Astrocyte of the hippocampus (primary cell): ENCODE measurements at places on chromosomes 1 and 21.

DNA sequence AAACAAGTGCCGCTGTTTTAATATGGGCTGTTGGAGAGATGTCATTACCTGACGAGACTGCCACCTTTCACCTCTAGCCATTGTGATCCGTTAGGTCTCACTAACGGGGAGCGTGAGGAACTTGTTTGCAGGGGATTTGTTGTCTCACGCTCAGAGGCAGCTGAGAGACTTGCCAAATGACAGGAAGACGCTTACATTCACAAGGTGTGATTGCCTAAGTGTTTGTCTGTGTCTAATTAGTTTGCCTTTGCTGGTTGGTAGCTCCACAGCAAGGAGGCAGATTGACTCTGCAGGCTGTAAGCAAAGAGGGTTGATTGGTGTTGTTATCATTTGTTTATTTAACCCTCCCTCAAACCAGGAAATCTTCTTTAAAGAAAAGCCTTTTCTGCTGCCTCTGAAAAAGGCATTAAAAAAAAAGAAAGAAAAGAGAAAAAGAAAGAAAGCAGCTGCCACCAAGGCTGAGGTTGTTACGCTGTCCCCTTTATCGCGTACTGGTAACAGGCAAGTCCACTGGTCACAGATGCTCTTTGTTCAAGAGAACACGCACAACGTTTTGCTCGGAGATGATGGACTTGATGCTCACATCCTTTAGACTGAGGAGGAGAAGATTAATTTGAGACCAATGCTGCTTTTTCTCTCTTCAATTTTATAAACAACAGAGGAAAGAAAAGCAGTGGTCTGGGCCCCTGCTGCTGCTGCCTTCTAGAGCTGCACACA, 203.9 kb downstream of the ZNF326 start:
- DNase-seq, result no peak

DNA sequence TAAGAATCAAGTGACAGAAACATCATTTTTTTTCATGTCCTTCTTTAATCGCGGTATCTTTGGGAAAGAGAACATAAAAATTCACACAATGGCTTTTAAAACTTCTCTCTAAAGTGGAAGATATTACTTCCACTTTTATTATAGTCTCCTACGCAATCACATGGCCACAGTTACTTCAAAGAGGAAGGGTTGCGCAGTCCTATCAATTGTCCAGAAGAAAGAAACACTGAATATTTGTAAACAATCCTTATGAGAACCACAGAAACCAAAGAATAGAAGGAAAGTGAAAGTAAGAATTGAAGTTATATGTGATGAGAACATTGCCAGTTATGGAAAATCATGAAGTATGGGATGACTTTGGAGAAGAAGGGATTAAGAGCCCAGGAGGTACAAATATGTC, 32.6 kb downstream of the CFH start:
- DNase-seq, result no peak

GRCh38 chr1:12019858-12020509, 686 bp downstream of the MIIP start:
- DNase-seq, result peak; percentile 23

GRCh38 chr1:8182034-8182761, 135.7 kb upstream of the SLC45A1 start:
- DNase-seq, result peak; percentile 86

- peak; percentile 59 for DNase-seq
These were observed 25.1 kb upstream of the B3GALT2 start for GRCh38 chr1:193211539-193211938.

DNA sequence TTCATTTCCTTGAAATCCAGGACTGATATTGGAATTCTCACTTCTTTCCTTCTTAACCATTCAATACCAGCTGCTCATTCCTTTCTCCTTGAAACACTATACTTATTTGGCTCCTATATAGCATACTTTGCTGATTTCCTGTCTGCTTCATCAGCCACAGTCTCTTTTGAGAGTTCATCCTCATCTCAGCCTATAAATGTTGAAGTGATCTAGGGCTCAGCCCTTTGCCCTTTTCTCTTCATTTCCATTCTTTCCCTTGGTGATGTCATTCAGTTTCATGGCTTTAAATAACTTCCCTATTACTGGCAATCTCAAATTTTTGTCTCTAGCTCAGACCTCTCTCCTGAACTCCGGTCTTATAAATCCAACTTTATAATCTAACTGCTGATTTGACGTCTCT, 24.1 kb upstream of the RABGAP1L start:
- DNase-seq, result no peak

DNA sequence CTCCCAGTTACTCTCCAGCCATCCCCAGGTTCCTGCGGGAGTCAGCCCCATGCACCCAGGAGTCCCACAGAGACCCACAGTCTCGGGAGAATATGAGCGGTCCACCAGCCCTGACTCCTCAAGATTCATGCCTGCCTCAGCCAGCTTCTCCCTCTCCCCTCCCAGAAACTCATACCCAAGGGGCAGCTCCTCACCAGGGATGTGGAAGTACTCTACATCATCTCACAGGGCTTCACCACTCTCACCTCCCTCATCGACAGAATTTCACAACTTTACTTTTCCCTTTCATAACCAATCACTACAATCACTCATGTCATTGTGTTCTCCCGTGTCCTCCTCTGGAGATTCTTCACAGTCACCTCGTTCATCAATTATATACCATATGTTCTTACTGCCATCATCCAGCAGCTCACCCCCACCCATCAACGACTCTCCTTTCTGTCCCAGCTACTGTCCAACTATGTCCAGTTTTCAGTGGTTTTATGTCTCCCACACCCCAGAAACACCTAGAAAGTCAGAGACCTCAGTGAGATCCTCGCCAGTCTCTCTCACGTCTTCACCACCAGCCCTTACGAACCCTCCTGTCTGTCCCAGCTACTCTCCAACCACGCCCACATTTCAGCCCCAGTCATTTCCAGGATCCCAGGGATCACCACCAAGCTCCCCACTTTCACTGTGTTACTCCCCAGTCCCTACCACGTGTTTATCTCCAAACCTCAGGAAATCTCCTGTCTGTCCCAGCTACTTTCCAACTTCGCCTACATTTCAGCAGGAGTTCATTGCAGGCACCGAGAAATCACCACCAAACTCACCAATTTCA, 1530.1 kb upstream of the TPTE start:
- no peak for DNase-seq

- no peak for DNase-seq
These were observed 78.1 kb downstream of the KCNJ15 start for GRCh38 chr21:38334866-38335265.

DNA sequence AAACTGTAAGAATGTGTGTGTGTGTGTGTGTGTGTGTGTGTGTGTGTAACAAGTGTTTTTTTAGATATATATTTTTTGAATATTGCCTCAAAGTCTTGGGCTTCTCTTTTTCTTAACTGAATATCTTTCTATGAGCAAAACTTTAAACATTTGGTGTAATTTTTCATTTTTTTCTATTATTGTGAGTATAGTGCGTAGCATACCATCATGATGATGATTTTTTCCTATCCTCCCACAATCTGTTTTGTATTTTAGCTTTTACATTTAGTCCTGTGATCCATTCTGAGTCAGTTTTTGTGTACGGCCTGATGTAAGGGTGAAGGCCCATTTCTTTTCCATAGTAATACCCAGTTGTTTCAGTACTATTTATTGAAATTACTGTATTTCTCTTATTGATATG, 680.6 kb downstream of the TTLL7 start:
- no peak for DNase-seq

DNA sequence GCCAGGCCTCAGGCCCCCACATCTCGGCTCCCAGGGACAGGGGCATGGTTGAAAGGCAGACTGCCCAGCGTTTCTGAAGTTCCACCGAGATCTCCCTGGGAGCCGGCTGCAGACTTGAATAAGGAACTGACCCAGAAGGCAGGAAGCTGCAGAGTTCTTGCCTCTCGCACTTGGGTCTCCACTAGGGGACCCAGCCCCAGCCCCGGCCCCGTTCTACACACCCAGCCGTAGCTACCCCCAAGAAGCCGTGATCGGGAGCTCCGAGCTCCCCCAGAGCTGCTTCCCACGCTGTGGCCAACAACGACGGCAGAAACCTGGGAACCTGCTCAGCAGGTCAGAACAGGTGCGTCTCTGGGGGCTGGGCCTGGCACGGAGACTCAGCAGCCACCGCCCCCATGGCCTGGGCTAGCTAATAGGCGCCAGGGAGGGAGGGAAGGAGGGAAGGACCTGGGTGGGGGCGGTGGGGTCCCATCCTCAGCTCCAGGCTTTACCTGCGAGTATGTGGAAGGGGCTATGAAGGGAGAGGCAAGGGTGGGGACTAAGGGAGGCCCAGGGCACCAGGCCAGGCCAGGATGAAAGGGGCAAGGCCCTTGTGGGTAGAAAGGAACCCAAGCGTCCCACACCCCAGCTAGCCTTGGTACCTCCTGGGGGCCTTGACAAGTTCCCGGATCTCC, at the start of gene NECTIN4:
Gene NECTIN4, minus strand, starts transcription at position 308 of the 674 bp plus-strand sequence. Its CDS starts 262 bp downstream, at position 46.
- DNase-seq, result no peak

DNA sequence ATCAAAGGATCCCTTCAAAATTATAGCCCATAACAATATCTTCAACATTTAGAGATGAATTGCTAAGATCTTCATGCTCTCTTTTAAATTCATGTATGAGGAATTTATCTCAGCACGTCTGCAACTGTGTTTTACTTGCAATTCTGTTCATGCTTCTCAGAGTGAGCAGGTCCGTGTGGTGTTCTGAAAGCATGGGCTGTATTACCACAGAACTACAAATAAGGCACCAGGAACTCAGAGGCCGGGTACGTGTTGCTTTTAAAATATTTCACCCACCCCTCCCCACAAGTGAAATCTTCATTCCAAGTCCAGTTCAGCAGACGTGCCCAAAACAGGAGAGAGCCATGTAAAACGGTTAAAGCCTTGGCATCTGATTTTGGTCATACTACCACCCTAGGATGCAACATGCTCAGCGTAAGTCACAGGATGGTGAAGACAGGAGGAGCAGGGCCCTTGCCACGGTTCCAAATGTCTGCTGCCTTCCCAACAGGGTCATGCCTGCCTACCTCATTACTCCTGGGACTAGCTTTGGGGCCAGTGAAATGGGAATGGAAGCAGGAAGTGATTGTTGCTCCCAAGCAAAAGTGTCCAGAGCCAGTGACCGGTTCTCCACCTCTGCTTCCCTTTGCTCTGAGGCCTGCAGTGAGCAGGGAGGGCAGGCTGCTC, 133.7 kb downstream of the PTPN14 start:
- DNase-seq, result no peak

GRCh38 chr1:163038928-163039706, 30.0 kb upstream of the RGS4 start:
- DNase-seq, result no peak

- peak; percentile 85 for DNase-seq
These were observed 6.6 kb upstream of the PEX19 start for GRCh38 chr1:160291248-160292220.

DNA sequence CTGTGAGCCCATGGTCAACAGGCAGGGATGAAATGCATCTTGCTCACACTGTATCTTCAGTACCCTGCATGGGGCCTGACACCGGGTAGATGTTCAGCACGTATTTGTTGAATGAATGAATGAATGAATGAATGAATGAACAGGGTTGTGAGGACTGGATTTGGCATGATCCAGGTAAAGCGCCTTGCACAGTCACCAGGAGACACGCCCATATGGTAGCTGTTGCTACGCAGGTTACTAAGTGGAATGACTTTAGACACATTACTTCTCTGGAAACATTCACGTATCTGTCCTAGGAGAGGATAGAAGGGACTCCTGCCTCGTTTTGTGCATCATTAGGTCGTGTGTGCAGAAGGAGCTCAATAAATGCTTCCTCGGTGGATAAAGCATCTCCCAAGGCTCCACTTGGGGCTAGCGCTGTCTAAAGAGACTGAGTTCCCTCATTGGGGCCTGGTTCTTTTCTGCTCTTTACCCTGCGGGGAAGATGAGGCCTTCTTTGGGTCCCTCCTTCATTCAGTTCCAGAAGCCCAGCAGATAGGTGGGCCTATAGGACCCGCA, 54.2 kb downstream of the NDUFS5 start:
- DNase-seq, result no peak

GRCh38 chr1:206079135-206079534, 26.2 kb downstream of the RHEX start:
- no peak for DNase-seq

GRCh38 chr1:75969550-75969949, 37.3 kb upstream of the ASB17 start:
- DNase-seq, result no peak

DNA sequence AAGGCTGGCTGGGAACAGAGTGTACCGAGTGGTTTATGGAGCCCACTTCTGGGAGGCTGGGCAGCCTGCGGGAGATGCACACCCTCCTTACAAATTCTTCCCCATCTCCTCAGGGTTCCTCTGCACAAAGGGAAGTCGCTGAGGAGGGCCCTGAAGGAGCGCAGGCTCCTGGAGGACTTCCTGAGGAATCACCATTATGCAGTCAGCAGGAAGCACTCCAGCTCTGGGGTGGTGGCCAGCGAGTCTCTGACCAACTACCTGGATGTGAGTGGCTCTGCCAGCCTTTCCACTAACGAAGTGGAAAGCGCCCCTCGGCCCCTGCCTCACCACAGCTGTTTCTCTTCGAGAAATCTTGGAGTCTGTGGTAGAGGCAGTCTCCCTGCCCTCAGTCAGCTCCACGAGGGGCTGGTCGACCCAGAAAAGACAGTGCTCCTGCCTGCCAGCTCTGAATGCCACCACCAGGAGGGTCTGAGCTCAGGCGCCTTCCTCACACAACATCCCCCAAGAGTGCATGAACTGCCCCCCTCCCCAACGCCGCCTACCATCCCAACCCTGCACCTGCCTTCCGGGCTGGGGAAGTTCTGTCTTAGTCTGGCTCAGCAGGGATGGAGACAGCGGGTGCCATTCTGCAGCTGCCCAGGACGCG, 31.8 kb downstream of the PROK1 start:
- no peak for DNase-seq

DNA sequence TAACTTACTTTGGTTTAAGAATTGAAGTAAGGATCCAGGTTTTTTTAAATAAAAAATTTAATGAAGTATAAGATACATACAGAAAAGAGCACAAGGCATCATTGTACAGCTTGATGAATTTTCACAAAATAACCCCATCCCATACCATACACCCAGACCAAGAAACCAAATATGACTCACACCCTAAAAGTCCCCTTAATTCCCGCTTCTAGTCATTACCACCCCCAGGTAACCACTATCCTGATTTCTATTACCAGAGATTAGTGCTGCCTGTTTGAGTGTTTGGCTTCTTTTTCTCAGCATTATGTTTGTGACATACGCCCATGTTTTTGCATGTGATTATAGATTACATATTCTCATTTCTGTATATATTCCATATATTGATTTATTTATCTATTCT, 98.5 kb upstream of the HIVEP3 start:
- no peak for DNase-seq

DNA sequence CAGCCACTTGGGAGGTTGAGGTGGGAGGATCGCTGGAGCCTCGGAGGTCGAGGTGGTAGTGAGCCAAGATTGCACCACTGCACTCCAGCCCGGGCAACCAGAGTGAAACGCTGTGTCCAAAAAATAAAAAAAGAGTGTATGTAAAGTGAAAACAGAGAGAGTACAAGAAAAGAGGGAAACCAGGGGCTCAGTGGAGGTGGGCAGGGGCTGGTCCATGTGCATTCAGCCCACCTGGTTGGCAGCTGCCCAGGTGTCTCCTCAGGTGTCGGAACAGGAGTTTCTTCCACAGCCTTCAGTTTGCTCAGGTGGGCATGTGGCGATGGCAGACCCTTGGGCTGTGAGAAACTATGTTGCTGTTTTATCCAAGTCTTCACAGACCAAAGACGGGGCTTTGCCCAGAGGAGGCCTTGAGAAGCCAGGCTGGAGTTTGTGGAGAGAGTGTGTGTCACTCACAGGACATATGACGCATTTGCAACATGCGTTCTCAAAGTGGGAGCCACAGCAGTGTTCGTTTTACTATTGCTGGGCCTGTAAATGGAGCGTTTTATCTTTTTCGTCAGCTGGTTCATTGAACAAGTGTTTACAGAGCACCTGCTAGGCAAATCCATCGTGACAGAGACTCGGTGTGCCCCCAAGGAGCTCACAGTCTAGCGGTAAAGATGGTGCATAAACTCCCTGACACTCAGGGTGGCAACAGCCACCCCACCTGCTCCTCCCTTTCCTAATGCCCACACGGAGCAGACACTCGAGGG, 22.4 kb upstream of the SAMD11 start:
- no peak for DNase-seq
